HTR-8/SVneo (cell line): ENCODE measurements at places on chromosomes 4 and X.

DNA sequence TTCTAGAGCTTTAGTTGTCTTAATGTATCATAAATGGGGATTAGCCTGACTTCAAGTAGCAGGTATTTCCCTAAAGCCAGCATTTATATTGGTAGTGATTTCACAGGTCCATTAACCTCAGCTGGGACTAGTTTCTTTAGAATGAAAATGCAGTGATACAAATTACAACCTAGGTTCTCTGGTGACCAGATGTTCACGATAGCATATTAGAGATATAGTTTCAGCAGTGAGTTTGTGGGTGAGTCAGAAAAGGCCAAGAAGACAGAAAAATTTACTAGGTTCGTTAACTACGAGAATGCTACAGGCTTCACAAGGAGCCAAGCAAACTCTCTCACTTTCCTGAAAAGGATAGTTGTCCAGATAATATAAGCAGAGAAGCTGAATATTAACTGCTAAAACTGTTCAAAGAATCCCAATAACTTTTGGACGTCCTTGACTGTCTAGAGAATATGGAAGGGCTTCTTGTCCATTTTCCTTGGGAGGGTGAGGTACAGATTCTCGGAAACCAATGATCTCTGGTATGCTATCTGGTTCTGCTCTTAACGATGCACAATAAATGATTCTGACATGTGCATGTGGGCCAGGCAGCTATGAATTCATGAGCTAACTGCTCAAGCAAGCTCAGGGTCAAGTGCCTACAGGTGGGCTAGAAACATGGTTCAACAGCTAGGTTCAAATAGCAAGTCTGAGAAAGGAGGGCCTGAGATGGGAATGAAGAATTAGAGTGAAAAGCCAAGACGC, 6.0 kb upstream of the SPCS3 start:
- no peak for DNase-seq

DNA sequence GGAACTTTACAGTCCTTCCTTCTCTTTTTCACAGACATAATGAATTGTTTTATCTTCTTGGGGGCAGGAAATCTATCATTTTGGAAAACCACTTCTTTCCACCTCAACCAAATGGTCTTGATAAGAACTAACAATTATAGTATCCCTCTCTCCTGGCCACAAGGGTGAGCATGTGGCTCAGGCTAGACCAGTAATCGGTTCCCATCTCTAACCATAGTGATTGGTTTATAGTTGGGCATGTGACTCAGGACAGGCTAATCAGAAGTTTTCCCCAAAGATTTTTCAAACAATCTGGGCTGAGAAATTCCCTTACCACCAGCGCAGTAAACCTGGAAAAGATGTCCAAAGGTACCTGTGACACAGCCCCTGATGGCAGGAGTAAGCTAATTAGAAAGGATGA, 4.0 kb upstream of the CXorf66 start:
- no peak for DNase-seq

DNA sequence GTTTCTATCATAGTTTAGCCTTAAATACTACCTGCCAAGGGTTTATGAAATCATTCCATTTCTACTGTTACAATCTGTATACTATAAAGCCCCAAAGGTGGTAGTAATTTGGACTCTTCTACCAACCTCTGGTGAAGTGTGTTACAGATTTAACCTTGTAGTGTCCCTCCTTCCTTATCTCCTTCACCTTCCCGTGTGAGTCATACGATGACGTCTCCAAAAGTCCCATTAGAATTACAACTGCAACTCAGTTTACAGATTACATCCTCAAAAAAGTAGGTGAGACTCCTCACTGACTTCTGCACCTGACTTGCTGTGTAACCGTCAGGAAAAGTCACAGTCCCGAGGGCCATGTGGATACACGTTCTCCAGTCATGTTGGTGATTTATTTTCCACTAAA, 219.0 kb downstream of the DCTD start:
- no peak for DNase-seq

DNA sequence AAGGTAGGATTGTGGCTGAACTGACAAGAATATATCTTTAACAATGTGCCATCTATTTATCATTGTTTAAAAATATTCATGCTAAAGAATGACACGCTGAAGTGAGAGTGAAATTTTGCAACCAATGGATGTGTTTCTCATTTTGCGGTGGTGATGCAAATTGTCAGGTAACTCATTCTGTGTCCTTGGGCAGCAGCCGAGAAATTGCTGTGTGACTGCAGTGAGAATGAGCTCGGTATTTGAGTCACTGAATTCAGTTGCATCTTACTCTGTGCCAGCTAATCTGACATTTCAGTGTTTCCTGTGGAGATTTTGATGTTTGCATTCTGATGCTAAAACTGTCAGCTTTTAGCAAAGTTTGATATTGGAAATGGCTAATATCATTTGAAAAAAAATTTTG, 28.1 kb downstream of the MCUB start:
- DNase-seq, result no peak

DNA sequence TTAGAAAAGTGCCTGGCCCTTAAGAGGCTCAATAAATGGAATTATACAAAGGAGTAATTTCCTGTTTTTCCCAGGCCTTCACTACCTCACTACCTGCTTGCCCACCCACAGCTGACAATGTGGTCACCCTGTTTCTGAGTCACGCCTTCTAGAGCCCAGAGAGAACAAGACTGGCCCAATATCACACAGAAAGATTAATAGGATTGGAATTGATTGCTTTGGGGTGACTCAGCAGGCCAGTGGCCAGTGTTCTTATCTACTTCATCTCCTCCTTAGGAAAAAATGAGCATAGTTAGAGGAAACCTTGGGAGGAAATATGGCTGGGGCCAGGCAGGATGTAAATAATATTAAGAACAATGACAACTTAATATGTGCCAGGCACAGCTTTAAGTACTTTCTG, 4.5 kb upstream of the FGF16 start:
- DNase-seq, result peak; percentile 54

GRCh38 chr4:10135260-10135659, 18.7 kb upstream of the WDR1 start:
- DNase-seq, result no peak

DNA sequence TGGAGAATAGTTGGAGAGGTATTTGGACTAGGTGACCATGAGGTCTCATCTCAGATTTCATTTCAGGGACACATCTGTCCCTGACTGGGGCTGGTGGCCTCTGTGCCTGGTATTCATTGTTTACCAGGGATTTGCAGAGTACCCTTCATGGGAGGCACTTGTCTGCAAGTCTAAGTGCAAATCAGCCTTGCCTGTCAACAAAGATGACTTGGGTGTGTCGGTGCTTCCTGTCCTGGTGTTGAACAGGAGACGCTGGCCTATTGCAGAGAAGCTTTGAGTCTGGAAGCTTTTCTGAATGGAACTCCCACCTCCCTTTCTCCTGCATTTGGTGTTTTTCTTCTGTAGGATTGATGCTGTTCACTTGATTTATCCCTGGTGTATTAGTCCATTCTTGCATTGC, 104.1 kb downstream of the TNIP2 start:
- DNase-seq, result no peak

DNA sequence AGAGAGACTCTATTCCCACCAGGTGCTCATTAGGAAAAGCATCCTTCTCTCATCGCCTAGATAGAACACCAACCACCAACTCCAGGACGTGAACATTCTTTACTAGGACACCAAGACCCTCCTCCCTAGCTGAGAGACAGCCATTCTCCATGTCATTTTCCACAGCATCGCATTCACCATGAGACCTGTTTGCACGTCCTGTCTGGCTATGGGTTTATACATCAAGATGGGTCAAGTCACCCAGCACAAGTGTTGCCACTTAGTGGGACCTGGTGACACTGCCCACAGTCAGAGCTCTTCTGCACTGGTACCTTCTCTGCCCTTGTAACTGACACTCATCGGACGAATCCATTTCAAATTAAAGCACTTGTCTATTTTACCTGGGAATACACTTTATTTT, 17.5 kb downstream of the LRP2BP start:
- DNase-seq, result no peak

- no peak for DNase-seq
Measured at GRCh38 chr4:151537687-151538086, 128.7 kb downstream of the FHIP1A start.

DNA sequence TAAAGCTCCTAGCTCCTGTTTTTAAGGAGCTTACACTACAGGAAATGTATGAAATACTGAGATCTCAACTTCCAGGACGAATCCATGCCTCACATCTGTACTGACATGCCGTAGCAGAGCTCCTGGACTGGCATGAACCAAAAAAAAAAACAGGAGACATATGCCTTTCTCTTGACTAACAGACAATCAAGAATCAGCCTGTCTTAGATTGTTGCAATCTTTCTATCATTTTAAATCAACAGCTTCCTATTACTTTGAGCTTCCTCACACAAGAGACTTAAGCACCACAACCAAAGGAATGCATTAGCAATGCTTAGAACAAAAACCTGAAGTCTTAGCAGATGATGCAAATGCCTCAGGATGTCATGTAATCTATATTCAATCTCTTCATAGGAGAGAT, 34.7 kb upstream of the AREG start:
- DNase-seq, result no peak

DNA sequence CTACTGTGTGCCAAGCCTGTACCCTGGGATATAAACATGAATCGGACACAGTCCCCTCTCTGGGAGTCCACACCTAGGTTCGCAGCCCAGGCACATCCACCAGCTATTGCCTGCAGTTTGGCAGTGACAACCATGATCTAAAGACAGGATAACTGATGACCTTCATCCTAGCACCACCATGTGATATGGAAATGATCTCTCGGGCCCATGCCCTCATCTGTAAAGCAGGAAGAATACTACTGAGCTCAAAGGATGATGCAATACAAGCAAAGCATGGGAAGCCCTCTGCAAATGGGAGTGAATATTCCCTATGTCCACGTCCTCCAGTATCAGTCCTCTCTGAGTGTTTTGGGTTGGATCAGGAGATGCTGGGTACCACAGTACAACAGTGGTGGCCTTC, 80.9 kb upstream of the MSX1 start:
- no peak for DNase-seq

- DNase-seq, result no peak
Measured at GRCh38 chr4:47774079-47774478, 63.8 kb downstream of the CORIN start.

GRCh38 chrX:18995221-18995620, 11.3 kb upstream of the PHKA2 start:
- no peak for DNase-seq

DNA sequence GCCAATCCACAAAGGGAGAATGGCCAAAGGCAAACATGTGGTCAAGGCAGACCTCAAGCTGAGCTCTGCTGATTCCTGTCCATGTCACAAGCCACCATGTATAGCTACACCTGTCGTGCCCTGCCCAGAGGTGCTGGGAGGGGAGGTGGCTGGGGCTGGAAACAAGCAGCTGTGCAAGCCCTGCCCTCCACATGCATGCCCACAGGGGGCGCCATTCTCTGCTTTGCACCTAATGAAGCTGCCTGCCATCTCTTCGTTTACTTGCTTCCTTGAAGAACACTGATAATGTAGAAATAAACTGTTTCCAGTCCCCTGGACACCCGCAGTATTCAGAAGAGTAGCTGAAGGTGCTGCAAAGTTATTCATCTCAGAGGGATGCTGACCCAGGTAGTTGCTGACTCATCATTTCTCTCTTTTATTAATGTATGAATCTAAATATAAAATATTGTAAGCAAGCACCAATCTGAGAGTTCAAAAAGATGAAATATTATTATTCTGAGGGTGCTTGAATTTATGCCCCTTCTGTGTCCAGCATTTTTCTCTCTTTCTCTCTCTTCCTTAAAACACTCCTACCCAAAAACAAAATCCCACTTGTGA, 278.6 kb downstream of the ADGRA3 start:
- no peak for DNase-seq

DNA sequence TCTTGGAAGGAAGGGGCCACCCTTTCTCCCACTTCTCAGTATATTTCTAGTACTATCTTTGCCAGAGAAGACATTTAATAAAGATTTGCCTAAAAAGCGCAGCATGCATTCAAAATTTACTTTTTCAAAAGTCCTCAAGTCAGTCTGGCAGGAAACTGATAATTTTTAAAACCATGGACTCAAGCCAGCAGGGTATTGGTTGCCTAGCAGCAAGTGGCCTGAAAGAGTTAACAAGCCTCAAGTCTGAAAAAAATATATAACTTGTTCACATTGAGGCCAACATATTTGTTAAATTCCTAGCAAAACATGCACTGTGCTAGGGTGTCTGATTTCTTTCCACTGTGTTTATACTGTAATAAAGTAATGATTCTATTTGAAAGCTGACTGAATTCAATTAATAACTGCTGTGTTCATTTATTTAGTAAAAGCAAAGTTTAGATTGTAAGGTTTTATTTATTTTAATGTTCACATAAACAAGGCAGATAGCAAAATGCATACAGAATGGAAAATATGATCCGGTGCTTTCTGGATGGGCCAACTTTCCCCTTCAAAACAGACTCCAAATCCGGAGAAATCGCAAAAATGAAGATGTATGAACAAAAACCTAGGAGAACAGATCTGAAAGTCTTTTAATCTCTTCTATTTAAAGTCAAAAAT, 218.5 kb upstream of the FGF13 start:
- no peak for DNase-seq

DNA sequence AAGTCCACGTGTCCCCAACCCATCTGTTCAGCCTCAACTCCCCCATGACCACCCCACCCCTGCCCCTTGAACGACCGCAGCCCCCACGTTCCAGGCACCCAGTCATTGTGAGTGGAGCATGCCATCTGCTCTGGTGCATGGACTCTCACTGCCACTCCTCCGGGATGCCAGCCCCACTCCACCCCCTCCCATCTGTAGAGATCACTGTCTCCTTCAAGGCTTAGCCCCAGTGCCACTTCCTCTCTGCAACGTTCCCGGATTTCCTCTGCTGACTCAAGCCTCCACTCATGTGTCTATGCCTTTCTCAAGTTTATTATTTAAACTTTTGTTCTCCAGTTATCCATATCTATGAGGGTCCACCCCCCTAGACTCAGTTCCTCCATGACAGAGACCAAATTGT, 54.0 kb downstream of the MAML3 start:
- no peak for DNase-seq

DNA sequence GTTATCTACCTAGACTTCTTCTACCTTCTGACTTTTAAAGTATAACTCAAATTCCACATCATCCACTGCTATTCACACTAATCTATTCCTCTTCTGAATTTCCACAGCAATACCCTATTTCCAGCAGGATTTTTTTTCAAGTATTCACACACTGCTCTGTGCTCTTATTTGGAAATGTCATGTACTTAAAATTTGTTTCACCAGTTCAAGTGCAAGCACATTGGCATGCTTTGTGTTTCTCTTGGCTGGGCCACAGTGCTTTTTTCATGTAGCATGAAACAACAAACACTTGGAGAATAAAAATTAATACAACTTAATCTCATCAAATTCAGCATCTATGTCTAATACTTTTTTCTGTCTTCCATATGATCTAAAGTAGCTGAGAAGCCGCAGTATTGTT, 161.8 kb upstream of the PCDH18 start:
- DNase-seq, result no peak
